ENCODE measurements at places on chromosomes 12 and 14. TPM values are rescaled to one million over a fixed set of nuclear protein-coding genes. Genes with fewer than 3 reads are reported as not detected.

Gene KRT5
- total RNA-seq: not detected

Gene CAPZA3
- not detected for total RNA-seq

- DNase-seq: no peak
Observed at GRCh38 chr14:44370727-44371126, 136.4 kb downstream of the FSCB start.

DNA sequence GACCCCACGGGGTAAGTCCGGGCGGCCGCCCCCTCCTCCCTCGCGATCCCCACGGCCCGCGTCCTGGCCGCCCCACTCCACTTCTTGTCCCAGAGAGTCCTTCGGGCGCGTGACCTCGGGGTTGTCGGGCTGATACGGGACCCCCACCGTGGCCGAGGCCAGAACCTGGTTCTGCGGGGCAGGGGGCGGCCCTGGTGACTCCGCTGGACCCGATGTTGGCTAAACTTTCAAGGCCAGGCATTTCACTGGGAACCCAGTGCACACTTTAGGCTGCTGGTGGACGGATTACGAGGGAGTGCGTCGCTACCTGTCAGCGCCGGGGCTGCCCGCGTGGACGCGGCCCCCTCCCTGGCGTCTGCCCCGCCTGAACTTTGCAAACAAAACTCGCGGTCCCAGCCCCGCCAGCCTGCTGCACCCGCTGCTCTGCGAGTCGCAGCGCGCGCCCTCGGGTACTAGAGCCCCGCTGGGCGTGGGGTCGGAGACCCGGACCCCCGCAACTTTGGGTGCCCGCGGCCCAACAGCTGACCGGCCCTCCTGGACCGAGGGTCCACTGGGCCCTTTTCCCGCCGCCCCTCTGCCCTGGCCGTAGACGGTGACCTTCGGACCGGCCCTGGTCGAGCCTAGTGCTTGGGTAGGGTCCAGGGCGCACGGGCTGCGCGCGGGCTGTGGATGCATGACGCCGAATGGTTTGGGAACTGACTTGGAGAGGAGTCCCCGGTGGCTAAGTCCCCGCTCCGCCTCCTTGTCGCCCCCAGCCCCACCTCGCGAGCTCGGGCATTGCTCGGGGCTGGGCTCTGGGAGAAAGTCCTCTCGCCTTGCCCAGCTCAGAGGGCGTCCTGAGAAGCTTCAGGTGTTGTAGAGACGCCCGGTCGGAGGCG lies 624 bp downstream of the RIN3 start:
- no peak for DNase-seq

DNA sequence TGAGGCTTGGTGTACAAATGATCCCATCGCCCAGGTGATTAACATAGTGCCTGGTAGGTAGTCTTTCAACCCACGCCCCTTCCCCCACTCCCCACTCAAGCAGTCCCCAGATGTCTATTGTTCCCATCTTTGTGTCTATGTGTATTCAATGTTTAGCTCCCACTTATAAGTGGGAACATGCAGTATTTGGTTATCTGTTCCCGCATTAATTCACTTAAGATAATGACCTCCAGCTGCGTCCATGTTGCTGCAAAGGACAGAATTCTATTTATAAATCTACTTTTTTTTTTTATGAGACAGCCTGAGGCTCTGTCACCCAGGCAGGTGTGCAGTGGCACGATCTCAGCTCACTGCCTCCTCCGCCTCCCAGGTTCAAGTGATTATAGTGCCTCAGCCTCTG lies 15.7 kb downstream of the SPX start:
- DNase-seq: no peak

DNA sequence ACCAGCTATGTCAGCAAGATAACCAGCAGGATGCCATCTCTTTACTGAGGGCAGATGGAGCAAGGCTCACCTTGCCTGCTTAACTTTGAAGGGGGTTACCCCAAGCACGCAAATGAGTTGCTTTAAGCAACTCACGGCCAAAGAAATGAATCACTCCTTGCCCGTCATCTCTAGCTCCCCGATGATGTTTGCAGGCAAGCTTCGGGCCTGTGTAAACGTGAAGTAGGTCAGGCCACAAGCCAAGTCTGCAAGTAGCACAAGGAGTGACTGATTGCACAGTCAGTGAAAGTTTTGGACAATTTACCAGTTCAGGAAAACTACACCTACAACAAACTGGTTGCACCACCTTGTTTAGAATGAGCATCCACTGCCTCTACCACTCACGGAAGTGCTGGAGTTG lies 699.7 kb upstream of the TBX3 start:
- no peak for DNase-seq

DNA sequence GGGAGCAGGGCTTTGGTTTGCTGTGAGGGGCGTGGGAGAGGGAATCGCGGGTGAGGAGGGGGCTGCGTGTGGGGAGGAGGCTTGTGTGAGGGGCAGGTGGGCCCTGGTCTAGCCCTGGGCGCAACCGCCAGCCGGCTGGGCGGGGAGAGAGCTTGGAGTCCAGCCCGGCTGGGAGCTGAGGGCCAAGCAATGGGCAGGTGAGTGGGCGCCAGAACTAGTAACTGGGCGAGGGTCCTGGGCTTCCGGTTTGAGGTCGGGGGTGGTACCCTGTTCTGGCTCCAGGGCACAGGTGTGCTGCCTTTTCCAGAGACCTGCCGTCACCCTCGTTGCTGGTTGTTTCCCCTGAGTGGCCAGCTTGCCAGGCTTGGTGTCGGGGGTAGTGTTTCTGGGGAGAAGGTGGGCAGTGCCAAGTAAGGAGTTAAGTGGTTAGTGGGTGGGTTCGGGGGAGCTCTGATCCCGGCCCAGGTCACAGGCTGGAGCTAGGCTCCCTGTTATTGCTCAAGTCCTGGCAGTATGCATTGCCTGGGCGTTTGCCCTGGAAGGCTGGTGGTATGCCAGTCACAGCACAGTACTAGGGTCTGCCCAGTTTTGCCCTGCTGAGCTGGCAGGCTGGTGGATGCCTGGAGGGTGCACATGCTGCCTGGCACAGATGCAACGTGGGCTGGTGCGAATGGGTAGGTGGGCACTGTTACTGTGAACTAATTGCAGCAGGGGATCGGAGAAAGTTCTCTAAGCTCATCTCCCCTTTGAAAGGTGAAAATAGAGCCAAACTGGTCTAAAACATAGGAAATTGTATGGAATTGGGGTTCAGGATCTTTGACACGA lies 683 bp downstream of the CIPC start:
- DNase-seq: peak; percentile 41

- DNase-seq: no peak
Observed at GRCh38 chr12:65300679-65301349, 22.3 kb downstream of the MSRB3 start.

DNA sequence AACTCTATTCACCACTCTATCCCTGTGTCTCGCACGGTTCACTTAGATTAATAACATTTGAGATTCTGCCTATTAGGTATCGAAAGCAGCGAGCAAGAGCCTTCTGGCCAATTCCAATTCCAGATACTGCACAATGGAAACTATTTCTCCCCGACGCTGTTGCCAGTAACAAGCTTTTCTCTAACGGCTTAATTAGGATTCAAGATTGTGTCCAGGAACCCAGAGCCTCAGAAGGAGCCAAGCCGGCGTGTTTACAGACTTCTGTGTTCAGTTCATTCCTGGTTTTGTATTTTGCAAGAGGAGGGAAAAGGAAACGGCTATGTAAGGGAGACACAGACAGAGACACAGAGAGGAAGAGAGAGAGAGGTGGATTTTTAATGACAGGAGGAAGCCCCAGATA lies 185.6 kb downstream of the DICER1 start:
- DNase-seq: peak; percentile 21

GRCh38 chr14:89294060-89294459 lies 123.0 kb downstream of the FOXN3 start:
- no peak for DNase-seq

GRCh38 chr12:26401874-26402273 lies 206.5 kb downstream of the SSPN start:
- DNase-seq: no peak

All from tibial nerve (tissue), 4 donors.